ENCODE measurements at places on chromosomes 4 and X.

DNA sequence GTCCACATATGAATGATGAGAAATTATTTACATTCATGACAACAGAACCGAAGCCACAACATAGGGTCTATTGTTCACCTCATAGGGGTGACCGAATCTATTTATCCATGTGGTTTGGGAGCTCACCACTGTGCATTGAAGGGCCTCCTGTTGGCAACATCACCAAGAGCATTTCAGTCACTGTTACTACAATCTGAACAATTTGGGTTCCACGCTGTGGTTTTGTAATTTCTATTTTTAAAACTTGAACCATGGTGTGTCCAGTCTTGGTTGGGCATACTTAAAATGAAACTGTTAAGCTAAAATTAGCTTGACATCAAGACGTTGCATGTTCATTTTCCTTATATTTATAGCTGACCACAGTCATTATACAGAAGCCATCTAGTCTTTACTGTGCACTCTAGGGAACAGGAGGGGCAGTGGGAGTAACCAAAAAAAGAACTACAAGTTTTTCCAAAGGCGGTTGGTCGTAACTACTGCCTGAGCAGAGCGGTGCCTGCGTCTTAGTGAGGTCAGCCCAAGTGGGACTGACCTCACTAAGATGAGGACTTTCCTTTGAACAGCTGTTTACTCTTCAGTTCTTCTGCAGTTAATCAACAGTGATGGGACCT is 192.1 kb downstream of the SPRY1 start:
- peak; percentile 85 for DNase-seq

DNA sequence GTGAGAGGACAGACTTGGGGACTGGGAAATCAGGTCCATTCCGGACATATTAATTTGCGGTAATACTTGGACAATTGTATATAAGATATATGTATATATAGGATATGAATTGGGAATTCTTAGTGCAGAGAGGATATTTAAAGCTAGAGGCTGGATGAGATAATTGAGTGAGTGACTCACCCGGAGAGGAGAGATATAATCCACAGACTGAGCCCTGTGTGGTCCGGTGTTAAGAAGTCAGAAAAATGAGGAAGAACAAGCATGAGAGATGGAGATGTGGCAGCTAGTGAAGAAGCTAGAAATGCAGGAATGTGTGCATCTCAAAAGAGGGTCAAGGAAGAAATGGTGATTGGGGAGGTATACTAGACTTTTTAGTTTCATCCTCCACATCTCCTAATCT is 336.2 kb downstream of the SLC7A11 start:
- DNase-seq: no peak

- no peak for DNase-seq
Observed at GRCh38 chr4:113145519-113146291, 96.3 kb downstream of the ANK2 start.

DNA sequence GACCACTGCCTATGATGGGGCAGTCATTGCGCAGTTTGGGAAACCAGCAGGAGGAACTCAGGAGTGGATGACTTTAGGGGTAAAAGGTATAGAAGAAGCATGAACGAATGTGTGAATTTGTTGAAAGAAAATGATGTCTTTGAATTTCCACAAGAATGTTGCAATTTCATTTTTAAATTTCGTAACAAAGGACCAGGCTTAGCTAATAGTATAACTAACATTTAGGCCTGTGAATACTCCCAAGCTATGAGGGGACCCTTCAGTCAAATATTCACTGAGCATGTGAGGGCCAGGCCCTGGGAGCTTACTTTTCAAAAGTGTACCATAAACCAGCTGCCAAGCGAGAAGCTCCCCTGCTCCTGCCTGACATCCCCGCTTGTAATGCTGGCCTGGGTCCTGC is 5.3 kb downstream of the MPC1L start:
- peak; percentile 23 for DNase-seq

DNA sequence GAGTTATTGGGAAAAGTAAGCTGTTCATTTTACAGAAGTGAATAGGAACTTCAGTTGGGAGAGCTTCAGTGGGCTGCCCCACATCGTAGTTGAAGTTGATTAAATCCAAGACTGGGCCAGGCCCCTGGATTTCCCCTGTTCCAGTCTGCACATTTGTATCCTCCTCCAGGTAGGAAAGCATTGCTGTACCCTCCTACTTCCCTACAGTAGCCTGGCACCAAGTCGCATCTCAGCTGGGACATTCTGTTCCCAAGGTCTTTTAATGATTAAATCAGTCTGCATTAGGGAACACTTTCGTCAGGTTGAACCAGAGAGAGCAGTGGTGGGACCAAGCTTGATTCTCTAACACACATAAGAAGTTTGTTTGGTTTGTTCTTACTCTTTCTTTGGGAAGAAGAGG is 165.8 kb upstream of the PPARGC1A start:
- DNase-seq: no peak

GRCh38 chrX:133294126-133294525 is 76.0 kb upstream of the TFDP3 start:
- DNase-seq: no peak

DNA sequence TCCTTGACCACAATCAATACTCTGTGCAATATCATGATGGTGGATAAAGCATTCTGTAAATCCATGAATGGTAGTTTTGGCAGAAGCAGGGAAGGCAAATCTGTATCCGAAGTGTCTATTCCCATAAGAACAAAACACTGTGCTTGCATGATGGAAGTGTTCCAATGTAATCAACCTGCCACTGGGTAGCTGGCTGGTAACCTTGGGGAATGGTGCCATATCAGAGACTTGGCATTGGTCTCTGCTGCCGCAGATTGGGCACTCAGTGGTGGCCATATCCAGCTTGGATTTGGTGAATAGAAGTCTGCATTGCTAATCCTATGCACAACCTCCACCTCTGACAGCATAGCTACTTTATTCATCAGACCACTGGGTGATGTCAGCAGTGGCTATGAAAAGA is 114.3 kb upstream of the EMCN start:
- no peak for DNase-seq

- no peak for DNase-seq
Observed at GRCh38 chr4:140837736-140838135, 81.6 kb upstream of the TBC1D9 start.
